ENCODE measurements at places on chromosomes 12 and 14. TPM values are rescaled to one million over a fixed set of nuclear protein-coding genes. Genes with fewer than 3 reads are reported as not detected.

- no peaks in the 10 kb centered on the region for H3K27me3 ChIP-seq
- no peak for DNase-seq
- H3K4me3 ChIP-seq, result no peak overlapping the region
- H3K27ac ChIP-seq, result no peak overlapping the region
These were observed 301.9 kb downstream of the CCER1 start for GRCh38 chr12:90653040-90653439.

- no peak for DNase-seq
- H3K36me3 ChIP-seq, result no peaks in the 10 kb centered on the region
- peak overlapping the region; percentile 12 for H3K4me3 ChIP-seq
- H3K27ac ChIP-seq, result no peak overlapping the region
- no peaks in the 10 kb centered on the region for H3K4me1 ChIP-seq
- H3K27me3 ChIP-seq, result peaks cover 39% of the 10 kb centered on the region
These were observed 10.9 kb upstream of the KRT77 start for GRCh38 chr12:52713960-52714886.

DNA sequence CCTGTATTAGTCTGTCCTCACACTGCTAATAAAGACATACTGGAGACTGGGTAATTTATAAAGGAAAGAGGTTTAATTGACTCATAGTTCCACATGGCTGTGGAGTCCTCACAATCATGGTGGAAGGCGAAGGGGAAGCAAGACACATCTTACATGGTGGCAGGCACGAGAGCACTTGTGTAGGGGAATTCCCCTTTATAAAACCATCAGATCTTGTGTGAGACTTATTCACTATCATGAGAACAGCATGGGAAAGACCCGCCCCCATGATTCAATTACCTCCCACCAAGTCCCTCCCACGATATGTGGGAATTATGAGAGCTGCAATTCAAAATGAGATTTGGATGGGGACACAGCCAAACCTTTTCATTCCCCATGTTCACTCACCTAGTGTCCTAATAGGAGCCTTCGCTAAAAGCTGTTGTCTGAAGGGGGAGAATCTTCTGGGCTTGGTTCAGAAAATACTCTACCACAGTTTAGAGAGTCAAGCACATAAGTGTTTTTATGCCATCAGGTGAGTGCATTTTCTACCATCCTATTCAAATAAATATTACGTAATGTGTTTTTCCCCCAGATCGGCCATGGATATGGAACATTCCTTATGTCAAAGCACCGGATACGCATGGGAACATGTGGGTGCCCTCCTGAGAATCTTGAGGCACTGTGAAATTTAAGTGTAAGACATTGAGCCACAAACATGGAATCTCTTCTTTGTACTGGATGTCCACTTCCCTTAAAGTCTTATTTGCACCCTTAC lies 19.1 kb upstream of the KCNK13 start:
- DNase-seq, result no peak
- H3K27me3 ChIP-seq, result no peaks in the 10 kb centered on the region
- H3K4me3 ChIP-seq, result no peak overlapping the region
- H3K36me3 ChIP-seq, result no peaks in the 10 kb centered on the region

DNA sequence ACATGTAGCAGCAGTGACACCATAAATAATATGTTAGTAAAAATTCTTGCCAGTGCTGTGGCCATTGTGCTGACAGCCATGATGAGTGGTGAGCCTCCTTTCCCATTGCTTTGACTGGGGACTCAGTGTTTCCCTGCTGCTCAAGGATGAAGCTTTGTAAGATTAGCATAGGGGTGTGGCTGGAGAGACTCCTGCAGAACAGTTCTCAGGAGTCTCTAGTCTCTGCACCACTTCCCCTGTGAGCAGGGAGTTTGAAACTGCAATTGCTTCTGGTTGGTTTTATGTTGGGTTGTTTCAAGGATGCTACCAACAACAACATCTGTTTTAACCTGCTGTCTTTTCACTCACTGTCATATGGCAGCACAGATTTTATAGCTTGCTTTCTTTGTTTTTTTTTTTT lies 41.4 kb downstream of the ZC3H14 start:
- no peaks in the 10 kb centered on the region for H3K27me3 ChIP-seq
- no peak overlapping the region for H3K27ac ChIP-seq
- H3K4me1 ChIP-seq, result no peaks in the 10 kb centered on the region
- no peak overlapping the region for H3K4me3 ChIP-seq
- no peak for DNase-seq

- H3K27me3 ChIP-seq, result no peaks in the 10 kb centered on the region
- no peak for DNase-seq
- H3K36me3 ChIP-seq, result no peaks in the 10 kb centered on the region
These were observed 136.2 kb downstream of the ANO6 start for GRCh38 chr12:45351921-45352670.

GRCh38 chr12:104384141-104384880 lies 72.4 kb upstream of the CHST11 start:
- no peak overlapping the region for H3K27ac ChIP-seq
- no peaks in the 10 kb centered on the region for H3K27me3 ChIP-seq
- no peaks in the 10 kb centered on the region for H3K4me1 ChIP-seq
- H3K4me3 ChIP-seq, result no peak overlapping the region
- H3K36me3 ChIP-seq, result no peaks in the 10 kb centered on the region

DNA sequence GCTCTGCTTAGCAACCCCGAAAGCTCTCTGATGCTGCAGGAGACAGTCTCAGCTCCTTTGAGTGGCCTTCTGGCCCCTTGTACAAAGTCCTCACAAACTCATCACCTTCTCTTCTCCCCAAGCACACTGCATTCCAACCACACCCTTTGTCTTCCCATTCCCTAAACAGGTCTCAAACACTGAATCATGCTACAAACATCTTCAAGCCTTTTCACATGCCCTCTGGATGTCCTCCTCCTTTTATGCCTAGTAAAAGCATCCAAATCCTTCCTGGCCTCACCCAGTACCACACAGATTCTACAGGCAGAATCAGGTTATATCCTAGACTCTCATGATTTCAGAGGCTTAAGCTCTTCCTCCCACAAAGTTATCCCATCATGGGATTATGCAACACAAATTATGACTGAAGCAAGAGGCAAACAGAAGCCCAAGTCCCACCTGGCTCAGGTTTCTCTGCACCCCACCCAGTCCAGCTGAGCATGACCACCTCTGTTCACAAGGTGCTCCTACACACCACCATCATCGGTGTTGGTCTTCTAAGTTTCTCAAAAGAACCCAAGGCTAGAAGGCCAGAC lies 61.4 kb upstream of the PCED1B start:
- H3K27ac ChIP-seq, result no peak overlapping the region
- no peaks in the 10 kb centered on the region for H3K36me3 ChIP-seq
- no peaks in the 10 kb centered on the region for H3K27me3 ChIP-seq
- DNase-seq, result no peak
- no peaks in the 10 kb centered on the region for H3K4me1 ChIP-seq

DNA sequence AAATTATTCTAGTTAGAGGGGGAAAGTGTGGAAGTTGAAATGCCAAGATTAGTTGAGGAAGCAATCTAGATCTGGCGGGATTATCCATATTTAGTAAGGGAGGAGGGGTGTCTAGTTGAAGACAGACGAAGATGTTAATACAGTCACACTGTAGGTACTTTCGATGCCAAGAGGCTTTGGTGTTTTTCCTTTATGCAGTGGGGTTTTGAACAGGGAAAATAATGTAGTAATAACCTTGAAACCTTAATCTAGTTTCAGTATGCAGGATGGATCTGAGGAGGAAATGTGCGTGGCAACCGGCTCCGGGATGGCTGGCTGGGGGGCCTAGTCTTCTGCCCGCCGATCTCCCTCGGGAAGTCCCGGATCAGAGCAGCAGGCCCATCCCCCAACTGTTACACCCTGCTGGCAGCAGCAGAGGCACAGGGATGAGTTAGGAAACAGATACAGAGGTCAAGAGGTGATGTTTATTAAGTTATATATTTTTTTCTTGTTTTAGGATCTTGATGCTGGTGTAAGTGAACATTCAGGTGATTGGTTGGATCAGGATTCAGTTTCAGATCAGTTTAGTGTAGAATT lies 27.4 kb downstream of the MDM2 start:
- no peaks in the 10 kb centered on the region for H3K27me3 ChIP-seq
- peaks cover 4% of the 10 kb centered on the region for H3K36me3 ChIP-seq
- no peak overlapping the region for H3K27ac ChIP-seq
- H3K4me3 ChIP-seq, result no peak overlapping the region
- DNase-seq, result no peak

DNA sequence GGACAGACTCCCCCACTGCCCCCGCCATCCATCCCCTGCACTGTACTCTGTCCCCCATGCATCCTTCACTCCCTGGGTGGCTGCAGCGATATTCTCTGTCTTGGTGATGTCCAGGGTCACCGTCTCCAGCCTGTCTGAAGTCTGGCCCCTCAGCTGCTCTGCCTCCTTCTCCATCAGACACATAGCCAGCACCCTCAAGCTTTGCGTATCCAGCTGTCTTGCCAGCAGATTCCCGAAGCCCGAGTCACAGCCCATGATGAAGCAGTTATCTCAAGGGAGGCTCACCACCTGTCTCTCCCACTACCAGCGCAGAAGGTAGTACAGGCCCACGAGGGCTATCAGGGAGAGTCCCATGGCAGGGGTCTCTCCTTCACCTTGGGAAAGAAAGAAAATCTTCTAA lies 77.8 kb downstream of the HSD17B6 start:
- H3K27me3 ChIP-seq, result no peaks in the 10 kb centered on the region
- H3K36me3 ChIP-seq, result no peaks in the 10 kb centered on the region
- no peak for DNase-seq
- no peak overlapping the region for H3K27ac ChIP-seq

DNA sequence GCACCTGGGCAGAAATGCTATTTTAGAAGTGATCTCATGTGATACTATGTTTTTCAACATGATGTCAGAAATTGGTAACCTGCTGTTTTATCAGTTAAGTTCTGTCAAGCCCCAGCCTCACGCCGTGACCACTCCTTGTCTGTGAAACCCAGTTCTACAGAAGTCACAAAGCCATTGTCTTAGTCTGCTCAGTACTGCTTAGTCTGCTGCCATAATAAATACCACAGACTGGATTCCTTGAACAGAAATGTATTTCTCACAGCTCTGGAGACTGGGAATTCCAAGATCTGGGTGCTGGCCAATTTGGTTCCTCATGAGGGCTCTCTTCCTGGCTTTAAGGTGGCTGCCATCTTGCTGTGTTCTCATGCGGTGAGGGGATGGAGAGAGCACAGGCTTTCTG lies 176.9 kb downstream of the PRKCH start:
- no peaks in the 10 kb centered on the region for H3K36me3 ChIP-seq
- no peaks in the 10 kb centered on the region for H3K4me1 ChIP-seq
- H3K27me3 ChIP-seq, result no peaks in the 10 kb centered on the region
- no peak for DNase-seq
- peak overlapping the region; percentile 14 for H3K27ac ChIP-seq

GRCh38 chr14:72682188-72682587 lies 211.7 kb downstream of the DPF3 start:
- no peaks in the 10 kb centered on the region for H3K36me3 ChIP-seq
- H3K4me1 ChIP-seq, result no peaks in the 10 kb centered on the region
- H3K27me3 ChIP-seq, result no peaks in the 10 kb centered on the region
- no peak overlapping the region for H3K4me3 ChIP-seq
- no peak overlapping the region for H3K27ac ChIP-seq
- no peak for DNase-seq

DNA sequence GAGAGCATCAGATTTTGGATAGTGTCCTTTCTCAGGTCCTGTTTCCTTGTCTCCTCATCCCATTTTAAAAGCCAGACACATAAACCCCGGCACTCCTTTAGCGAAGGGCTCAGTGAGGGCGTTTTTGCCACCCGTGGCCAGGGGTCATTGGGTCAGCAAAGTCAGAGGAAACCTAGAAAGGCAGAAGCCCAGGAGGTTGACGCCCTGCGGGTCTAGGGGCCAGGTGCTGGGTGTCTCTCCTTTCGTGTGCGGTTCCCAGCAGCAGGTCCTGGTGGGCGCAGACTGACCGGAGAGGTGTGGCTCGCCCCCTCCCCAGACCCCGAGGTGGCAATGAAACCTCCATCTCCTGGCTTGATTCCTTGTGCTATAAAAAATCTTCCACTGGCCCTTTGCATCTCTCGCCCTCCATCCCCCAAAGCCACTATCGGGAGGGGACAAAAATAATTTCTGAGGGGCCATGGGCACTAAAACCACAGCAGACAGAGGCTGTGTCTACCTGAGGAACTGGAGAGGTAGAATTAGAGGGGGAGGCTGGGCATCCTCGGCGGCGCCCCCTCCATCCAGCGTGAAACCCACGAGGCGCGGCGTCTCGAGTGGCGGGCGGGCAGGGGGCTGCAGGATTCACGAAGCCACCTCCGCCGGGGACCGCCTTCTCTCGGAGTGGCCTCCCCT lies 858 bp upstream of the FRMD6 start:
- H3K4me1 ChIP-seq, result peaks cover 4% of the 10 kb centered on the region
- DNase-seq, result peak; percentile 36
- H3K4me3 ChIP-seq, result peak overlapping the region; percentile 96
- H3K36me3 ChIP-seq, result no peaks in the 10 kb centered on the region
- no peaks in the 10 kb centered on the region for H3K27me3 ChIP-seq
- H3K27ac ChIP-seq, result peak overlapping the region; percentile 99

GRCh38 chr14:64012720-64013119 lies 159.9 kb downstream of the SYNE2 start:
- no peaks in the 10 kb centered on the region for H3K4me1 ChIP-seq
- H3K27ac ChIP-seq, result no peak overlapping the region
- no peaks in the 10 kb centered on the region for H3K27me3 ChIP-seq
- H3K36me3 ChIP-seq, result no peaks in the 10 kb centered on the region
- DNase-seq, result no peak

DNA sequence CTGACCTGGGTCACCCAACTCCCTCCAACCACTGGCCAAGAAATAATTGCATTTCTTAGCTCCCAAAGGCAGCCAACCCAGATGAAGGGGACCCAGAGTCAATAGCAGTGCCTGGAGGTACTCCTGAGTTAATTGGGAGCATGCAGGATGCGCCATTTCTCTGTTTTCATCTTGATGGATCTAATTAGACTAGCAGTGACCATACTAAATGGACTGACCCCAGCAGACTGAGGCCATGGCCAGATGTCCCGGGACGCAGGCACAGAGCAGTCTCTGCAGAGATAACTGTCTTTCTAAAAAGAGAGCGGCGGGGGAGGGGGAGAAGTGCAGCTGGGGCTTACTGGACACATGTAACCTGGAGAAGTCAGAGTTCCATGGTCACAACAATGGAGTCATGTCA lies 53.2 kb upstream of the CMKLR1 start:
- H3K27ac ChIP-seq, result no peak overlapping the region
- DNase-seq, result no peak
- no peaks in the 10 kb centered on the region for H3K27me3 ChIP-seq

GRCh38 chr12:49627752-49628360 lies 4.5 kb downstream of the PRPF40B start:
- H3K4me1 ChIP-seq, result no peaks in the 10 kb centered on the region
- no peaks in the 10 kb centered on the region for H3K27me3 ChIP-seq

- peak overlapping the region; percentile 74 for H3K27ac ChIP-seq
- no peak for DNase-seq
- peak overlapping the region; percentile 44 for H3K4me3 ChIP-seq
- no peaks in the 10 kb centered on the region for H3K4me1 ChIP-seq
- no peaks in the 10 kb centered on the region for H3K36me3 ChIP-seq
These were observed 198.7 kb upstream of the DCN start for GRCh38 chr12:91381309-91381804.

TTC9 gene
- 0.48 TPM for total RNA-seq

ACVRL1 gene
- 109 TPM for total RNA-seq

TAS2R7 gene
- not detected for total RNA-seq

TAS2R9 gene
- total RNA-seq, result not detected

FICD gene
- total RNA-seq, result 8.0 TPM

SCAF11 gene
- 141 TPM for total RNA-seq

HOXC12 gene
- 0.15 TPM for total RNA-seq

TC2N gene
- total RNA-seq, result 169 TPM

STON2 gene
- 27.5 TPM for total RNA-seq

Measured in breast epithelium (tissue), 4 donors.